ENCODE measurements at places on chromosomes 7 and 10.

GRCh38 chr7:80127412-80128160, 7.0 kb upstream of the GNAI1 start:
- no peak for DNase-seq

DNA sequence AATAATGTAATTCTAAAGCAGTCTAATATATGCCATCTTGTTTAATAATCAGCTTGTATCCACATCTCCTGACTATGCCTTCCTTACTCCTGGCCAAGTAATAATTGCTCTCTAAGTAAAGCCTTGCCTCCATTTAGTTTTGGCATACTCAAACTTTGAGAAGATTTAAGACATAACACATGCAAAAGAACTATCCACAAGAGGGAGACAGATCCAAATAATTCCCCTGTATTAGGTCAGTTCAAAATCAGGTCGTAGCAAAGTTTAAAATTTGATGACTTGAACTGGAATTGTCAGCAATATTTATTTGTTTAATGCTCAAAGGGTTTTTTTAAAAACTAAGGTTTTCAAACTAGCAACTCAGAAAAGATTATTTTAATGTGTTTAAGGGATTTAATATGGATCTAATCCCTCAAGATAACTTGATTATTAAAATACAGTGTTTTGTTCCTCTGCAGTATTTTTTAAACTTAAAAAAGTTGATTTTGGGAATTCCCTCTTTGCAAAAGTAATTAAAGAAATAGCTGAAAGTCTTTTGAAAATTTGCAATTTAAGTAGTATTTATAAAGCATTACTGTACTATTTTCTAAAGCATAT, 95.3 kb downstream of the HDAC9 start:
- no peak for DNase-seq

- DNase-seq: no peak
Observed at GRCh38 chr10:110007161-110007700, 553 bp upstream of the ADD3 start.

DNA sequence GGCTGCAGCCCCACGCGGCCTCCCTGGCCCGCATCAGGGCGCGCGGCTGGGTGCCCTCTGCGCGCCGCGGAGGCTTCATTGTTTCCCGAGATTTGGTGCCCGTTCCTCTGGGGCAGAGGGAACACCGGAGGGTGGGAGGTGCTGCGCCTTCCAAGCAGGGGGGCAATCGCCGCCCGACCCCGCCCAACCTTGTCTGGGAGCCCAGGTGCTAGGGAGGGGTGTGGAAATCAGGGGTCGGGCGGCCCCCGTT, 1.0 kb upstream of the NRP1 start:
- no peak for DNase-seq

DNA sequence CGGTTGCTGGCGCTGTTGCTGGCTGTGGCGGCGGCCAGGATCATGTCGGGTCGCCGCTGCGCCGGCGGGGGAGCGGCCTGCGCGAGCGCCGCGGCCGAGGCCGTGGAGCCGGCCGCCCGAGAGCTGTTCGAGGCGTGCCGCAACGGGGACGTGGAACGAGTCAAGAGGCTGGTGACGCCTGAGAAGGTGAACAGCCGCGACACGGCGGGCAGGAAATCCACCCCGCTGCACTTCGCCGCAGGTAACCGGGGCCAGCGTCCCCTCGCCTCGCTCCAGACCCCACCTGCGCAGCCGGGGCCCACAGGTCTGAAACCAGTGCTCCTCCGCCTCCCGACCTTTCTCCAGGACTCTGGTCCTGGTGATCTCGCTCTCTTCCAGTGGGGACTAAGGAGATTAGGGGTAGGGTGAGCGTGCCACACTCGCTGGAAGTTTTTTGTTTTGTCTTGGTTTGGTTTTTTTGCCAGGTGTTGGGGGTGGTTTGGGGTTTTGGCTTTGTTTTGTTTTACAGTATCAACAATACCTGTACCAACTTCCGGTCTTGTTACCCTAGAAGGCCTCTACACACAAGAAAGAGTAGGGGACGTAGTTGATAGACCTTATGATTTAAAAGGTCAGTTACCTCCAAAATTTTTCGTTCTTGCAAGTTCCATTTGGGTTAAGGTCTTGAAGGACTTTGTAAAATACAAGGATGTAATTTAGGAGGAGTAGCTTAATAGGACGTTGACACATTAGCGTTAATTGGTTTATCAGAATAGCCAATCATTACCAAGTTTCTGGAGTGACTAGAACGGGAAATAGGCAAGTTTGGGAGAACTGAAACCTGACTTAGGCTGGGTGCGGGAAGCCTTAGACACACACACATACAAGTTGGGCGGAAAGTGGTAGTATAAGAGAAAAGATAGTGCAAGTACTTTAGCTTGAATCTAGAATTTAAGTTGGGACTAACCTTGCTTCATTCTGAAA, 704 bp downstream of the TNKS2 start:
- no peak for DNase-seq

GRCh38 chr7:75010036-75010435, 45.5 kb downstream of the CASTOR2 start:
- DNase-seq: no peak

- no peak for DNase-seq
Observed at GRCh38 chr10:75390178-75390577, 11.4 kb downstream of the ZNF503 start.

GRCh38 chr10:116521424-116522290, 24.1 kb upstream of the PNLIP start:
- peak; percentile 49 for DNase-seq

- DNase-seq: no peak
Observed at GRCh38 chr10:111725050-111725449, 458.5 kb downstream of the GPAM start.
